ENCODE measurements at places on chromosomes 6 and 20.

GRCh38 chr6:43644940-43645612, at the start of gene RSPH9:
RSPH9 (plus strand) TSS chr6:43645036; CDS start chr6:43645099, 63 bp downstream.
- DNase-seq: no peak

DNA sequence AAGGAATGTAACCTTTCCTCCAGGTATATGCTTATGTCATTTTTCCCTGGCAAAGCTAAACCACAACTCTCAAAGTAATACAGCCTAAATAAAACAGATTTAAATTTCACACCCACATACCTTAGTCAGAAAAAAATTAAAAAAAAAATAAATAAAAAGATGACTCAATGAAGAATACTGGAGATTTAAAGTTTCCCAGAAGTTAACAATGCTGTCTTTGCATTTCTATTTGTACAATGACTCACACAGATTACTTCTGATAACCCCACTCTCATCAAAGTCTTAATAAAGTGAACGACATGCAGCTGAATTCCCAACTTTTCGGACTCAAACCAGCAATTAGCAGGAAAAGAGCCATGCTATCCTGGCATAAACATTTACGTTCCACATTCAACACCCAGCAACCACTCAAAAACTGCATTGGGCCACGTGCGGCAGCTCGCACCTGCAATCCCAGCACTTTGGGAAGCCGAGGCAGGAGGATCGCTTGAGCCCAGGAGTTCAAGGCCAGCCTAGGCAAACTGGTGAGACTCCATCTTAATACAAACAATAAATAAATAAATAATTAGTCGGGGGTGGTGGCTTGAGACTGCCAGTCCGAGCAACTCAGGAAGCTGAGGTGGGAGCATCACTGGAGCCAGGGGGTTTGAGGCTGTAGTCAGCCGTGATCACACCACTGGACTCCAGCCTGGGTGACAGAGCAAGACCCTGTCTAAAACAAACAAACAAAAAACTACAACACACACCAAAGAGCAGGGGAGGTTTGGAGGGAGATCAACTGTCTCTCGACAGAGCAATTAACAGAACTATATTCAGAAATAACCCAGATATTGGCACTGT, 130.5 kb downstream of the WDR27 start:
- DNase-seq: no peak

DNA sequence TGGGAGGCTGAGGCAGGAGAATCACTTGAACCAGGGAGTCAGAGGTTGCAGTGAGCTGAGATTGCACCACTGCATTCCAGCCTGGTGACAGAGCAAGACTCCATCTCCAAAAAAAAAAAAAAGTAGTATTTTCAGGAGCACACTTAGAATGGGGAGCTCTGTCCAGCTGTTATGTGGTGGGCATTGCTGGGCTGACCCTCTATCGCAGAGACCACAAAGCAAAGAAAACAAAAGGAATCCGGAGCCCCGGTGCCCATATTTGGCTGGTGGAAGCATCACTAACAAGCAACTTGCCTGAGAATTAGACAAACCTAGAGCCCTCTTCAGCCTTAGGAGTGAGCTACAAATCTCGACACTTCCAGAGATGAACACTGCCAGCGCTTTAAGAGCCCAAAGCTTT, 137.3 kb upstream of the GPR6 start:
- DNase-seq: no peak

- no peak for DNase-seq
Observed at GRCh38 chr20:4091490-4092479, 76.4 kb upstream of the RNF24 start.

- DNase-seq: no peak
Observed at GRCh38 chr6:66993272-66993671, 1286.2 kb upstream of the EYS start.

- no peak for DNase-seq
Observed at GRCh38 chr6:70379473-70380013, 33.8 kb upstream of the FAM135A start.

- DNase-seq: no peak
Observed at GRCh38 chr6:14985366-14985765, 260.5 kb upstream of the JARID2 start.

- no peak for DNase-seq
Observed at GRCh38 chr6:145189836-145190235, 545.5 kb downstream of the EPM2A start.

GRCh38 chr20:14234666-14235295, 102.6 kb downstream of the FLRT3 start:
- no peak for DNase-seq

GRCh38 chr6:21227486-21227885, 366.1 kb upstream of the SOX4 start:
- DNase-seq: no peak
